ENCODE measurements at places on chromosomes 6 and 20.

DNA sequence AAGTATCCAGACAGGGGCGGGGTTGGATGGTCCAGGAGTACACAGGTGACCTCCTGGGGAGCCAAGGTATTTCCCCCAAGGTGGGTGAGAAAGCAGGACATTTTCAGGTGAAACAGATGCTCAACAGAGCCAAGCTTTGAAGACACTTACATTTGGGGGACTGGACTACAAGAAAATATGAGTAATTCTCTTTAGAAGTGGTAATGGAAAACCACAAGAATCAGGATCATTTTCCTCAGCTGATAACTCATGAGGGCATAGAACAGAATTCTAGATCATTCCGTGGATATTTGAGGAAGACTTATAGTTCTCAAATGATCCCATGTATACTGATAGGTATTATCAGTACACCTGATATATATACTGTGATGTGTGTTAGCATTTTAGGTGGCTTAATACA lies 89.9 kb downstream of the UST start:
- no peak for DNase-seq

DNA sequence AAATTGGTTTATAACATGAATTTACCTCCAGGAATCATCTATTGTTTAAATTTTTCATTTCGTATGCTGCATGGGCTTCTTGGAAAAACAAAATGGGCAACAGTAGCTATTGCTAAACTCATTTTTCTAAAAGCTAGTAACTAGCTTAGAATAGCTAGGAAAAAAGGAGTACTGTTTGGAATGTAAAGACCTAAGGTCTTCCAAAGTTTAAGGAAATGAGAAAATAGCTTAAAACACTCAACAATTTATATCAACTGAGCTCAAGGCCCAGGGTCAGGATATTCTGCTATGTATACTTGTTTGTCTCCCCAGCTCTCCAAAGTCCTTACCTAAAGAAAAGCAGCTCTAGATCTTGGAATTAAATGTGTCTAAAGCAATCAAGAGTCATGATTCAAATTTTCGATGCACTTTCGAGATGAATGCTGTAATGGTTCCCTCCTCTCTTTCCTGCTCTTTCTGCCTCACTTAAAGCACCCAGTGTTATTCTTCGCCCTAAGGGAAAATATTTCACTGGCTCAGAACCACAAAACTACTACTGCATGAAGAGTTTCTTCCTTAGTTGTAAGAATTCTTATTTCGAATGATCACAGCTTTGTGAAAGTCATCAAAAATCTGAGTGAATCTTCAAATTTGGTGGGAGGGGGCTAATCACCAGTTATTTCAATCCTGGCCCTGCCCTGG lies 41.6 kb downstream of the LYRM4 start:
- DNase-seq, result no peak

GRCh38 chr20:12977328-12978125 lies 31.2 kb upstream of the SPTLC3 start:
- no peak for DNase-seq

- no peak for DNase-seq
Observed at GRCh38 chr6:99490608-99491007, 24.6 kb downstream of the USP45 start.

- no peak for DNase-seq
Observed at GRCh38 chr6:14031516-14031915, 86.1 kb upstream of the CD83 start.

DNA sequence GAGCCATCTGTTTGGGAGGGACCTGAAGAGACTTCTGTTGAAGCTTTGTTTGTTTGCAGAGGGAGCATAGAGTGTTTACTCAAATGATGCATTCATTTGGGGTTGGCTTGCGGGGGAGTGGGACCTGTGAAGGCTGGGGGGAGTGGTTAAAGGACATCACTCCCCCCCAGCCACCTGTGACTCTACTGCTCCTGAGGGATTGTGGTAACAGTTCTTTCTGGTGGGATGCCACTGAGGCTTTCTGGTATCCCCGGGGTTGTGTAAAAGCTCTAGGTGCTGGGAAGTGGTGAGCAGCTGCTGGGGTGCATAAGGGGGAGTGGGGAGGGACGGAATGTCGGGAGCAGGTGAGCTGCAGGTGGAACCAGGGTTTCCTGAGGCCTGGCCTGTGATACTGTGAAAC lies 239.2 kb upstream of the QKI start:
- no peak for DNase-seq

DNA sequence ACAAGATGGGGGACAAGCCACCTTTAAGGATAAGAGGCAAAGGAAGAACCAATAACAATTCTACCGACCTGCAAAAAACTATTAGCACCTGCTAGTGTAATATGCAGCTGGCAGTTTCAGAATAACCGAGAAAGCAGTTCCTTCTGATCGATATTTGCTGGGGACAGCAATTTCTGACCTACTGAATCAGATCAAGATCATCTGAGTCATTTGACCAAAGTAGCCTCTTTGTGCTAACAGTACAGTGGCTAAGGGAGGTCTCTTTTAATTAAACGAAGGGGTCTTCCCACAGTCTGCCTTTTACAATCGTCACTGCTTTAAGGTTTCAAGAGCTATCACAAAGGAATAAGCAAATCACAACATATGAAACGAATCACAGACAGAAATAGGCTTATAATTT lies 318.9 kb downstream of the BTBD9 start:
- DNase-seq, result no peak

DNA sequence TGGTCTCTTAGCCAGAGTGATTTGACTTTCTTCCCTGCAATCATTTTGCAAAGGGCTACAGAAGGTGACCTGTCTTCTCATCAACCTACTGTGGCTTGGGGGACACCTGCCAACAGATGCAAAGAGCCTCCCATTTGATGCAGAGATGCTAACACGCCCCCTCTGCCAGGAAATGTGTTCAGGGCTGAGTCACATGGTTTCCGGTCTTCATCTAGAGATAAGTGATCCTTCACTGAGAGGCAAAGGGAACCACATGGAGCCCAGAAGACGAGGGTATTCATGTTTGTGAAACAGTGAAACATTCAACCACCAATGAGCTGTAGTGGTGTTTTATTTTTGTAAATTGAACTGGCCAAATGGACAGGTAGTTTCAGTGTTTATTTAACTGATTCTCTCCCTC lies 109.0 kb upstream of the RIN2 start:
- DNase-seq, result no peak

DNA sequence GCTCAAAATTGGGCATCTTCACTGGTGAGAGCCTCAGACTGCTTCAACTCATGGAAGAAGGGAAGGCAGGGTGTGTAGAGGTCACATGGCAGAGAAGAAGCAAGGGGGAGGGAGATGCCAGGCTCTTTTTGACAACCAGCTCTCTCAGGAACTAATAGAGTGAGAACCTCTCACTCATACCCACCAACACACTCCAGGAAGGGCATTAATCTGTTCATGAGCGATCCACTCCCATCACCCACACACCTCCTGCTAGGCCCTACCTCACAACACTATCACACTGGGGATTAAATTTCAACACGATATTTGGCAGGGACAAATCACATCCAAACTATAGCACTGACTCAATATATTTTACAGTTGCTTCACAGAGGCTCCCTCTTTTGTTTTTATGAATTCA lies 2.0 kb downstream of the MSH5 start:
- DNase-seq, result no peak

DNA sequence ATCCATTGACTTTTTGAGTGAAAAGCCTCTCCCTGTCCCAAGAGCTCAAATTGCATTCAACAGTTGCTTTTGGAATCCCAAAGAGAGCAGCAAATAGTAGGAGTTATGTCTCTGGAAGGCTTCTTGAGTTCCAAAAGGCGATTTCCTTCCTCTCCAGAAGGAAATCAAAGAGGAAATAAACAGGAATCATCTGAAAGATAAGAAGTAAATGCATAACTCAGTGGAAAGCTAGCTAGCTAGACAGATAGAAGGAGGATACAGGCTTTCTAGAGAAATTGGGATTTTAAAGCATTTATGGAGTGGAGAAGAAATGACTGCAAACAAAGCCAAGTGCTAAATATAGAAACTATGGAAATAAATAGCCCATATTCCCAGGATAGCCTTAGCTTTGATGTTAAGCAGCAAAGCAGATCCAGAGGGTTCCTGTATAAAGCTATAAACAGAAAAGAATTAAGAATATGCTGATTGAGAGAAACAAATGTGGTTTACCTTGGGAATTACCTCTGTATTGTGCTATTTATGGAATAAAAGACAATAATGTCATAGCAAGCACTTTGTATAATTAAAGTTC lies 214.7 kb downstream of the PLCB1 start:
- DNase-seq, result no peak

DNA sequence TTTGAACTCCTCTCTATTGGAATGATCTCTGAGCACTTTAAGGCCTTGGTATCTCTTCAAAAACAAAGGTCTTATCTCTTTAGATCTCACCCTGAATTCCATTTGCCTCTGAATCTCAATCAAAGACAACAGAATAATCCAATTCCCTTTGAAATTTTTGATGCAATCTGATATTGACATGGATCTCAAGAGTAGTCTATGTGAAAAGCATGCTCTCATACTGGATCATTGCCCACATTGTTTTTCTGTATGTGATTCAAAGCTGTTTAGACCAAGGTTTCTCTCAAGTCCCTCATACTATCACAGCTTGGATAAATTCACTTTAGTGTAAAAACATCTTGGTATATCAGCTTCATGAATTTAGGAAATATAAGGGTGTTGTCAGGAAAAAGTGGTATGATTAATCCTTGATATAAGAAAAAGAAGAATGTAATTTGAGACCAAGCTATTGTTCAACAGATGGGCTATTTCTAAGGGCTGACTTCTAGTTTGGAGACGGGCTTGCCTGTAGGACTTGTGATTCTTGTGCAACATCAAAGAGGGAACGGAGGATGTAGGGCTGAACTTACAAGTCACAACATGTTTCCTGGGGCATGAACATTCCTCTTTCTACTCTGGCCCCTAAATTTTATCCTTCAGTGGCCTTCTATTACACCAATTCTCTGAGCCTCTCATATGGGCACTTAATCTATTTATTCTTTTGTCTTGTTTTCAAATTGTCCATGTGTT lies 77.9 kb upstream of the CITED2 start:
- no peak for DNase-seq

GRCh38 chr20:18412221-18412901 lies 54.5 kb downstream of the DZANK1 start:
- no peak for DNase-seq

- no peak for DNase-seq
Observed at GRCh38 chr6:138765896-138766655, 7.5 kb upstream of the CCDC28A start.

DNA sequence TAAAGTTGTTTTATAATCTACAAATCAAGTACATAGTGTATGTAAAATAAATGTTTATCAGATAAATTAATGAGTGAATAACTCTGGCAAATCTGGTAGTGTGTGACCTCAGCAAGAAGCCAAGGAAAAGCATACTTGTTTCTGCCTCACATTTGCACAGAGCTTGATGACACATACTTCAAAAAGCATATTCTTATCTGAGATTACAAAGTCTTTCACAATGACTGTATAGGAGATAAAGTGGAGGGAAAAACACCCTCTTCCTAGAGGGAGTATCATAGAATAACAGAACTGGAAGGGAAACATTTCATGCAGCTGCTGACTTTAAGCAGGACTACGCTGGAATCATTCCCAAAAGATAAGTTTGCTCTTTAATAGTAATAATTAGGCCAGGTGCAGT lies 28.1 kb upstream of the AKAP7 start:
- DNase-seq, result no peak

- DNase-seq, result no peak
Observed at GRCh38 chr6:106608080-106608668, 21.1 kb downstream of the RTN4IP1 start.

- no peak for DNase-seq
Observed at GRCh38 chr6:22068561-22069305, 228.1 kb downstream of the PRL start.

DNA sequence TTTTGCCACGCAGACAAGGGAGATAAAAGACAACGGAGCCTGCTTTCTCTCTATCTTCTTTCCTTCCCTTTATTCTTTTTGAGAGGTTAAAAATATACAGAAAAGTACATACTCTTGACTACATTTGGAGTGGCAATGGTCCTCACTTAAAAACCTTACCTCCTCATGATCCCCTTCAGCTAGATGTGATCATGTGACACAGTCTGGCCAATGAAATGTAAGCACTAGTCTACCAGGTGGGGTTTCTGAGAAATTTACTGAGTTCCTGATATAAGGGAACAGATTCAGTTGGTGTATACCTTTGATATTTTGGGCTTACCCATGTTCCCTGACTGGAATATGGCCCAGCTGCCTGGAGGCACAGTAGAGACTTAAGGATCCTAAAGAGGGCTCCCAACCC lies 165.5 kb upstream of the BEND3 start:
- no peak for DNase-seq

DNA sequence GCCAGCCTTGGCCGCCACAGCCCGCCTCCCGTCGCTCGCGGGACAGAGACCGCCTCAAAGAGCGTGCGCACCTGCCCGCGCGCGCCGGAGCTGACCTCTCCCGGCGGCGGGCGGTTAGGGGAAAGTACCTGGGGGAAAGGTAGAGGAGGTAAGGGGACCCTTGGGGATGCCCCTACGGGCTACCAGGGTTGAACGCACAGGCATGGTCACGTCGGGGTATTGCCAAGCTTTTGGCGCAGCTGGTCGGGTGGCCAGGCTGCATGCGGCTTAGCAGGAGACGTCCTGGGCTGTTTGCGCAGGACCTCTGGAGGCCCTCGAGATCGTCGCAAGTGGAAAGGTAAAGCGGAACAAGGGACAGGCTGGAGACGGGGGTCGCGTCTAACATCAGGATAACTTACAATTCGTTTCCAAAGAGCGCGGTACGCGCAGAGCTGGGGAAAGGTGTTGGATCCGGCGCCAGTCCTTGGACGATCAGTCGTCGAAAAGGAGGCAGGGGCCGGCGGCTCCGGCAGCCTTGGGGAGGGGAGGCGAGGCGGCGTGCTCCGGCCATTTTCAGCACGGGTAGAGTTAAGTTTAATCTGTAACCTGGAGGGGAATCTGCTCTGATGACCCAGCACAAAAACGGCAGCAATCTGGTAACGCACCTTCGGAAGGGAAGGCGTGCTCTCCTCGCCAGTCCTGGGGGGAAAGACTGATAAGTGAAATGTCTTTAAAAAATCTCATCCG lies 9.0 kb downstream of the GNAS-AS1 start:
- DNase-seq, result no peak

DNA sequence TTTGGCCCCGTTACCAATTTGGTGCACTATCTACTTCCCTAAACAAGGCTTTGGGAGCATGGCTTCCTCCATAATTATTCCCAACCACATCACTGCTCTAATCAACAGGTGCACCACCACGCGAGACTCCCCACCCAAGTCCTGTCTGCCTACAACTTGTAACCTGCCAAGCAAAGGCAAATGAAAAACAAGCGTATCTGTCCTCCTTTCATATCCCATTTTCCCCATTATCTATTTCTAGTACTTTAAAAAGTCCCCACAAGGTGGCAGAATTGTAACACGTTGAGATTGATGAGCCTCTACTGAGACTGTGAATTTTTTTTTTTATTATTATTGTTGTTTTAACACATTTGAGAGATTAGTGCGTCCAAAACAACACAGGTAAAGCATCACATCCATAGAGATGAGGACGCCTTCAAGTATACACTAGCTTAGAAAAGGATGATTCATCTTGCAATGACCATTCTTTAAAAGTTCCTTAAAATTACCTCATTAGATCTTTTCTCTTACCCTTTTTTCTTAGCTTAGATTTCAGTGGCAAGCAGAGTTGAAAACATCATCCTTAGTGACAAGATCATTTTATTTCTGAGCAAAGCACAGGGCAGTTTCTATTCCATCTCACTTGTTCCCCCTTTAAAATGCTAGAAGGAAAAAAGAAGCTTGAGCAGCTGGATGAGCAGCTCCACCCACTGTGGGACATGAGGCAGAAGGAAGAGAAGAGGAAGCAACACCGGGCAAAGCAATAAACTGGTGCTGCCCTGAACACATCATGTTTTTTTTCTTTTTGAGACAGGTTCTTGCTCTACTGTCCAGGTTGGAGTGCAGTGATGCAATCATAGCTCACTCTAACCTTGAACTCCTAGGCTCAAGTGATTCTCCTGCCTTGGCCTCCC lies 210.8 kb downstream of the ARHGAP18 start:
- no peak for DNase-seq

- no peak for DNase-seq
Observed at GRCh38 chr6:69135927-69136326, 500.8 kb downstream of the ADGRB3 start.
